Fibroblast of skin of abdomen (primary cell): ENCODE measurements at places on chromosomes 5 and 9.

GRCh38 chr5:142390334-142390733 is 65.5 kb upstream of the SPRY4 start:
- peak; percentile 54 for DNase-seq

DNA sequence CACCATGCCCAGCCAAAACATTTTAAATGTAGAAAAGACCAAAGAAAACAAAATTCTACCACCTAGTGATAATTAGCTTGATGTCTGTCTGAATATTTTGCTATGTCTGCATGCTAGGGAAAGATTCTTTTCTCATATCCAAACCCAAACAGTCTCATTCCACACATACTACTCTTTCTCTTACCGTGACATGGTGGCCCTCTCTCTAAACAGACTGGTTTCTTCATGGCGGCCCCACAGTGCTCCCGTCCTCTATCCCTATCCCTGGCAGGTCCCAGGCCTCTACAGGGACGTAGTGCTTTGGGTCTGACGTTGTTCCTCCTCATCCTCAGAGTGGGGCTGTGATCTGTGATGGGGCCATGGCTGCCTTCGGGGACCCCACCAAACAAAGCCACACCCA is 8.1 kb downstream of the CORO2A start:
- no peak for DNase-seq

DNA sequence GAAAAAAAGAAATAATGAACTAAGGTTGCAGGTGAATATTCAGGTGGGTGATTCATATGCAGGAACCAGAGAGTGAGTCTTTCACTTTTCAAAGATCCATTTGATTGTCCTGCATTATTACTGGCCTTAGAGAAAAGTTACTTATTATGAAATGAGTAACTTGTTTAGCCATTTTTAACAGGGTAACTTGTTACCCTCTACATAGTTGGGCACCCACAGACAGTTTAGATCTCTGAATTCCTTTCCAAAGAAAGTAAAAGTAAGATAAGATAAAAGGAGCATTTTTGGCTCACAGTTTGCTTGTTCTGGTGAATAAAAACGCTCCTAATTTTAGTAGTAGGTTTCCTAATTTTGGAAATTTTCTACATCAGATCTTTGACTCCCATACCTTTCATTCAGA is 54.1 kb upstream of the DAB2 start:
- DNase-seq, result no peak

GRCh38 chr9:95726756-95727155 is 148.7 kb upstream of the ERCC6L2 start:
- peak; percentile 46 for DNase-seq

- no peak for DNase-seq
Measured at GRCh38 chr5:143542798-143543144, 139.3 kb upstream of the NR3C1 start.

DNA sequence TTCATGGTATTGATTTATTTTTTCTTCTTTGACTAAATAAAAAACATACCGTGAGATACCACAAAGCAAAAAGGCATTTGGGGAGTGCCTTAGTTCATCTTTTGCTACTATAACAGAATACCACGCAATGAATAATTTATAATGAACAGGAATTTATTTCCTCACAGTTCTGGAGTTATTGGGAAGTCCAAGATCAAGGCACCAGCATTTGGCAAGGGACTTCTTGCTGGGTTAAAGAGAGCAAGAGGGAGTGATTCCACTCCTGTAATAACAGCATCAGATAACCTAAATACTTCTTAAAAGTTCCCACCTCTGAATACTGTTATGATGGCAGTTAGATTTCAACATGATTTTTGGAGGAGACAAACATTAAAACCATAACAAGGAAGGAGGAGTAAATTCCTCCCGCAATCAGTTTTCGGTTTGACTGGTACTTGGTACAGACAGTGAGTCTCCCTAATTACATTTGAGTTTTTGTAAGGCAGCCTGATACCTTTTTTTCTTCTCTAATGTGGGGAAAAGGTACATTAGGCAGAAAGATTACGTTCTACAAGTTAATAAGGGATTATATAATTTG is 8.8 kb upstream of the OMD start:
- DNase-seq, result no peak

DNA sequence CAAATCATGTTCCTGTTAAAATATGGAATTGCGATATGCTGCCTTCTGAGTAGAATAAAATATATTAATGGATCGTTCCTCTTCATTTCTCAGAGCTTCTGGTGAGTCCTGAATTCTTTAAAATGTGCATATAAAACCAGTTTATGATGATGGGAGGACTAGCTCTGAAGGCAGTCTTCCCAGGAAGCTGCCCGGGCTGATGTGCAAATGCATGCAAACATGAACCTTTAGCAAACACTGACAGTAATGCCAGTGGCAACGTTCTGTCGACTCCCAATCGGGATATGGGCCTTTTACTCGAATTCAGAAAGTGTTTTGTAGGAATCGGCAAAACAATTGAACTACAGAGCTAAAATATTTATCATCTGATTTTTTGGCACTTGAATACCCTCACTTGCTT is 93.6 kb downstream of the TLE4 start:
- DNase-seq, result no peak

DNA sequence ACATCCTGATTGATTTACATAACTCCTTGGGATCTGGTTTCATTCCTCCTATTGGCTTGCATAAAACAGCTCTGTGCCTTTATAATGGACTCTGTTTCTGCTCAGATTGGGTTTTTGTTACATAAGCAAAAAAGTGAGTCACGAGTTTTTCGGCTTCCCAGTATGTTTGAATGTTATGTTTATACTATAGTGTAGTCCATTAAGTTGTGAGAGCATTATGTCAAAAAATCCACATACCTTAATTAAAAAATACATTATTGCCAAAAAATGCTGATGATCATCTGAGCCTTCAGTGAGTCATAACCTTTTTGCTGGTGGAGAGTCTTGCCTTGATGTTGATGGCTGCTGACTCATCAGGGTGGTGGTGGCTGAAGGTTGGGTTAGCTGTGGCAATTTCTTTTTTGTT is 144.6 kb downstream of the CCDC171 start:
- peak; percentile 94 for DNase-seq
